ENCODE measurements at places on chromosomes 2 and 18.

DNA sequence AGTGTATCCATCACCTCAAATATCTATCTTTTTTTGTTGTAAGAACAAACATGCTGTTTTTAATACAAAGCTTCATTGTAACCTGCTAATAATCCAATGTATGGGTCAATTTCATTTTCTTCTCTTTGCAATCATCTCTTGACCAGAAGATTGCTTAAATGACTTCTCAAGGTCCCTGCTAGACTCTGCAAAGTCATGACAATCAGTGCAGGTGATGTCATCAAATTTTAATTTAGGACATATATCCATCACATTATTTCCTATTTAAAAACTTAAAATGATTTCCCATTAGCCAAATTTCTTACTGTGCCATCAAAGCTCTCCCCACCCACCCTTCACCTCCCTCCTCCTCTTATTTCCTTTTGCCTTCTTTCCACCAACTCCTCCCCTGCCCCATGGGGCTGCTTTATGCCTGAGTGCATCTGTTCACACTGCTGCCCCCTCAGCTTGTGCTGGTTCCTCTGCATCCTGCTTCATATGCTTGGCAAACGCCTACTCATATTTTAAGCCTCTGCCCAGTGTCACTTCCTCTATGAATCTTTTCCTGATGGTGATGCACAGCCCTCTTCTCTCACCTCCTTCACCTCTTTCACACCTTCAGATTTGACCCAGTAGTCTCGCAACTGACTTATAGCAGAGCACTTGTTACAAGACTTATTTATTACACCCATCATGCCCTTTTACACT is 20.3 kb downstream of the PLEK start:
- no peak for DNase-seq

DNA sequence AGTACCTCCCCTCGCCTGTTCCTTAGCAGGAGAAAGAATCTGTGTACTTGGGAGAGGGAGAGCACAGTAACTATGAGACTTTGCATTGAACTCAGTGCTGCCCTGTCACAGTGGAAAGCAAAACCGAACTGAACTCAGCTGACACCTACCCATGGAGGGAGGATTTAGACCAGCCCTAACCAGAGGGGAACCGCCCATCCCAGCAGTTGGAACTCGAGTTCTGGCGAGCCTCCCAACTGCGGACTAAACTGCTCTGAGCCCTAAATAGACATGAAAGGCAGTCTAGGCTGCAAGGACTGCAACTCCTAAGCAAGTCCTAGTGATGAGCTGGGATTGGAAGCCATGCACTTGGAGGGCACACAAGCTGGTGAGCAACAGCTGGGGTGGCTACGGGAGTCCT is 110.4 kb downstream of the GRB14 start:
- DNase-seq = no peak

DNA sequence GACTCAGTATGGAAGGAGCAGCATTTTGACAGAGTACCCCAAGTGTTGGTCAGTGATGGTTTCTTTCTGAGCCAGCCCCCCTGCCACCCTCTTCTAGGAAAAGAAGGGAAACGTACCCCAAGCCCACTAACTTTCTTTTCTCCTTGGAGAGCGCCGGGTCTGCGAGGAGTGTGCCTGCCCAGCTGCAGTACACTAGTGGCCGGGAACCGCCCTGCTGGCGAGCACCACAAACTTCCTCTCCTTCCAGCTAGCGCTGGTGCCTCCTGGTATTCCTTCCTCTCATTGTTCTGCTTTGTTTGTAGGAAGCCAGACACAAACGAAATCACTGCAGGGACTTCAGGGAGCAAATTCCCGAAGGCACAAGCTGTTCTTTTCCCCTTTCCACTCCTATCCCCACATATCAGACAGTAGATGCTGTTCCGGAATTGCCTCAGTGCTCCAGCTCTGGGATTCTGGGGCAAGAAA is 1.8 kb downstream of the CCDC85A start:
- no peak for DNase-seq

- DNase-seq = no peak
Observed at GRCh38 chr2:218343591-218343990, 13.1 kb upstream of the CATIP start.

DNA sequence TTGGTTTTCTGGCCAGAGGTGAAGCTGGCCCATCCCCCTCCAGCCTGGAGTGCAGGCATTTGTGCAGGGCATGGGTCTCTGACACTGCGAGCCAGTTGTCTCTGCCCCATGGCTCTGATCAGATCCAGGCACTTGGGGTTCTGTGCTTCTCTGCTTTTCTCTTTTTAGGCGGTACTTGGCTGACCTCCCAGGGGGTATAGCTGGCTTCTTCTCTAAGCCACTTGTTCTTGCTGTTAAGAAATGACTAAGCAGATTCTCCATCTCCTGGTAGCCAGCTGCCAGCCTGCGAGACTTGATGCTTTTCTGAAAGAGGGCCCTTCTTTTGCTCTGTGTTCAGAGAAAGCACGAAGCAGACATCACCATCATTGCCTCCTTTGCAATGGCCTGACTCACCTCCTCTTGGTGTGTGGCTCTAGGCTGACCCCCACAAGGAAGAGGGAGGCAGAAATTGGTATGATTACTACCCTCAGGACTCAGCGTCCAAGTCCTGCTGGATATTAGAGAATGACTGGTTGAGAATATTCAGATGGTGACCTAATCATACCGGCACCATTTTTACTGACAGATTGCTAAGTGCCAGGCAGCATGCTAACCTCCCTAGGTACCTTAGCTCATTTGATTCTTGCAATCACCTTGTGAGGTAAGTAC is 32.7 kb downstream of the TNP1 start:
- DNase-seq = no peak

- no peak for DNase-seq
Observed at GRCh38 chr18:45285251-45285650, 330.0 kb upstream of the SLC14A2 start.

GRCh38 chr2:128714285-128714684 is 395.6 kb upstream of the HS6ST1 start:
- DNase-seq = no peak

- DNase-seq = no peak
Observed at GRCh38 chr2:42973726-42974125, 181.3 kb upstream of the HAAO start.

DNA sequence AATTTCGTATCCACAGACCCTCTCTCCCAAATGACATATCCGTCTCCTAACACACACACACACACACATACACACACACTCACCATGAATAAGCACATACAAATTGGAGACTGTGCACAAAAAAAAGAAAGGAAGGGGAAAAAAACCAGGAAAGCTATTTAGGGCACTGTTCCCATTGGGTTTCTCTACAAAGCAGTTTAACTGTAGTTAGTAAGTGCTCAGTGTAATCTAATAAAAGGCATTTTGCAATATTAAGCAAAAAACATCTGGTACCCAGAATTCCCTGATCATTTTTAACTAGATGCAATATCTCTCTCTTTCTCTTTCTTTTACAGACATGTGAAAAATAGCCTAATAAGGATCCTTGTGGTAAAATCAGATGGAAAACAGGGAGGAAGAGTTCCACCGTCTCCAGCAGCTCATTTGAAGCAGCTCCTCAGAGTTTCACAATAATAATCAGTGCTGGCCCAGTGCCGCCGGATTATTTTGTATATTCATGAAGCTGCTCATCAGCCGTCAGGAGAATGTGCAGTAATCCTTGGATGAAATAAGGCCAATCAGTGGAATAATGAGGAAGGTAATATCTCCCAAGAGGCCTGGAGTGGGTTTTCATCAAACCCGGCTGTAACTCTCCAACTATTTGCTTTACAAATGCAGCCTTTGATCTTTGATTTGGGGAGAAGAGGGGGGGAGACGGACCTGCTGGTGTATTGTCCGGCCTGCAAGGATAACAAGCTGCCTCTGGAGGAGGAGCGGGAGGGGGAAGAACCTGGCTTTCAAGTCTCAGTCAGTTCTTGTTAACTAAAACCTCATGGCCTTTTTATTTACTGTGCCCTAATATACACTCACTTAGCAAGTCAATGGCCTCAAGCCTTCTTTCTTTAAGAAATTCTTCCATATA is 227.6 kb upstream of the SMIM21 start:
- no peak for DNase-seq

GRCh38 chr2:233600386-233600785 is 17.0 kb upstream of the UGT1A8 start:
- no peak for DNase-seq

GRCh38 chr18:57211776-57212175 is 64.9 kb downstream of the BOD1L2 start:
- no peak for DNase-seq

- no peak for DNase-seq
Observed at GRCh38 chr2:8954990-8955389, 48.5 kb downstream of the MBOAT2 start.

DNA sequence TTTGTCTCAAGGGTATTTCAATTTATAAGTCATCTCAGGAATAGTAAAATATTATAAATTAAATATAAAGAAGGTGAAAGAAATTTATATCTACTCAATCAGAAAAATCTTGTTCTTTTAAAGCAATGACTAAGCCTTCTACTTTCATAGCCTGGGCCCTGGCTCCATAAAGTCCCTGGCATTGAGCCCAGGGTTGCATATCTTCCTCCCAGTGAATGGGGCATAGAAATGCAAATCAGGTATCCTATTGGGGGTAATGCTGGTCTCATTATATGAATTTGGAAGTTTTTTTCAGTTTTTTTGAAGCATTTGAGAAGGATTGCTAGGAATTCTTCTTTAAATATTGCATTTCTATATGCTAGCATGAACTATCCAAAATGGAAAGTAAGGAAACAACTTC is 73.9 kb upstream of the MC2R start:
- DNase-seq = no peak

GRCh38 chr2:222039821-222040220 is 259.0 kb downstream of the PAX3 start:
- DNase-seq = no peak

DNA sequence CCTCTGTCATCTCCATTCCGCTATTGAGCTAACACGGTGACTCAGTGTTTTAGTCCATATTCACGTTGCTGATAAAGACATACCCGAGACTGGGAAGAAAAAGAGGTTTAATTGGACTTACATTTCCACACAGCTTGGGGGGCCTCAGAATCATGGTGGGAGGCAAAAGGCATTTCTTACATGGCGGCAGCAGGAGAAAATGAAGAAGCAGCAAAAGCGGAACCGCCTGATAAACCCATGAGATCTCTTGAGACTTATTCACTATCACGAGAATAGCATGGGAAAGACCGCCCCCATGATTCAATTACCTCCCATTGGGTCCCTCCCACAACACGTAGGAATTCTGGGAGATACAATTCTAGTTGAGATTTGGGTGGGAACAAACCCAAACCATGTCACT is 22.6 kb upstream of the CXXC1 start:
- DNase-seq = no peak

GRCh38 chr18:48994044-48994651 is 43.4 kb upstream of the SMAD7 start:
- no peak for DNase-seq

- no peak for DNase-seq
Observed at GRCh38 chr2:217559084-217559483, 443.7 kb downstream of the TNS1 start.

DNA sequence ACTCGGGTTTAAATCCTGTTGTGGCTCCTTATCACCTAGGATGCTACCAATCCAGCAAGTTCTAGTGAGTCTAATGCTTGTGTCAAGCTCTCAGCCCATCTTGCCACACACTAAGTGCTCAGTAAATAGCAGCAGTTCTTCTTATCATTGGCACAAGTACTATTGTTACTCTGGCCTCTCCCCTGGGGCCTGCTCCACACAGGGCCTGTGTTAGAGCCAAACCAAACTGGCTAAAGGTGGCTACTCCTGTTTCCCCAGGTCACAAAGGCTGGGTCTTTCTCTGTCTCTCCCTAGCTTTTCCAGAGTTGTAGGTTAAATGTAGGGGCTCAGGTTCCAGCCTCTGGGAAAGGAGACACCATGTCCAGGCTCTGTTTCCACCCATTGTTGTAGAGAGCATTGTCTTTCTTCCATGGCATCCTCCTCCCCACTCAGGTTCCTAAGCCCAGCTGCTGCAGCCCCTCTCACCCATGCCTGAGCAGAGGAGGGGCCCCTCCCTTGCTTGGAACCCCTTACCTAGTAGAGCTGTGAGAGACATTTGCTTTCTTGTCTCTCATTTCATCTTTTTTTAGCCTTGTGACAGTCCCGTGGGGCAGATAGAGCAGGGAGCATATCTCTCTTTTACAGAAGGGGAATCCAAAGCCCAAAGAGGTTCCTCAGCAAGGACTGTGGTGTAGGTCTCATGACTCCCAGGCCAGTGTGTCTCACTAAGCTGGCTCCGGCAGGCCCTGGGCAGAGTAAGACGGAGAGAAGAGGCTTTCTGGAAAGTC is 56.4 kb upstream of the OTOF start:
- no peak for DNase-seq

- DNase-seq = no peak
Observed at GRCh38 chr2:198717451-198717850, 740.3 kb downstream of the SATB2 start.

- DNase-seq = no peak
Observed at GRCh38 chr2:225274751-225275150, 124.8 kb upstream of the NYAP2 start.

- DNase-seq = no peak
Observed at GRCh38 chr2:98701230-98701629, 29.7 kb downstream of the MGAT4A start.

DNA sequence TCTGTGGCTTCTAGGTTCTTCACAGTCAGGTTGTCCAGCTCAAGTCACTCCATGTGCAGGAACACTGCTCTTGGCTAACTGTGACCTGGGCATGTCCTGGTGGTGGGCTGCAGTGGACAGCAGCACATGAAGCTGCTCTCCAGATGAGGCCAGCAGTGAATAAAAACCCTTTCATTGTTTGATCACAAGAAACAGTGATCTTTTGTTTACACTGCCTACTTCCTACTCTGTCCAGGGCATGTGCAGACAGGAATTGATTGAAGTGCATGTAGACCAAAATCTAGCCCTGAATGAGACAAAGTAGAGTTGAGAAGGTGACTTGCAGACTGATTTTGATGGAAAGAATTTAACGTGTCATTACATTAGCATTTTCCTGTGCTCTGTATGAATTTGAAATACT is 34.9 kb downstream of the BCL2L11 start:
- DNase-seq = no peak

- no peak for DNase-seq
Observed at GRCh38 chr2:238504181-238504931, 77.6 kb downstream of the ASB1 start.

- DNase-seq = no peak
Observed at GRCh38 chr18:45527891-45528290, 87.4 kb upstream of the SLC14A2 start.

GRCh38 chr2:9207641-9208311 is 1.2 kb downstream of the ASAP2 start:
- no peak for DNase-seq

DNA sequence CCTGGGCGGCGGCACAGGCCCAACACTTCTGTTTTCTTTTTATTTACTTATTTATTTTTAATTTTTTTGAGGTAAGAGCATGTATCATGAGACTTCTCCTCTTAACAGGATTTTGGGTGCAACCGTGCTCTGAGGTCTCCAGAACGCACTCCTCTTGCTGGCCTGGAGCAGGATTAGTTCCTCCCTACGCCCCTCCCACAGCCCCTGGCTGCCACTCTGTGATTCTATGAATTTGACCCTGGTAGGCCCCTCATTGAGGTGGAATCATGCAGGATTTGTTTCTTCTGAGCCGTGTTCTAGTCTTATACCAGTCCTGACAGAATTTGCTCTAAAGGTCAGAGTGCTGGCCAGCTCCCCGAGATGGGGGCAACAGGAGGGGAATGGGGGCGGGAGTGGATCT is 106.5 kb upstream of the HS6ST1 start:
- DNase-seq = no peak

GRCh38 chr2:113141451-113141850 is 14.1 kb downstream of the IL1RN start:
- no peak for DNase-seq

GRCh38 chr2:19059076-19059475 is 299.3 kb downstream of the OSR1 start:
- no peak for DNase-seq
